Panc1 (cell line): ENCODE measurements at places on chromosomes 12 and 14. TPM values are rescaled to one million over a fixed set of nuclear protein-coding genes. Genes with fewer than 3 reads are reported as not detected.
A peak's percentile ranks its signal among the peaks of the same experiment; 100 is the strongest.

DNA sequence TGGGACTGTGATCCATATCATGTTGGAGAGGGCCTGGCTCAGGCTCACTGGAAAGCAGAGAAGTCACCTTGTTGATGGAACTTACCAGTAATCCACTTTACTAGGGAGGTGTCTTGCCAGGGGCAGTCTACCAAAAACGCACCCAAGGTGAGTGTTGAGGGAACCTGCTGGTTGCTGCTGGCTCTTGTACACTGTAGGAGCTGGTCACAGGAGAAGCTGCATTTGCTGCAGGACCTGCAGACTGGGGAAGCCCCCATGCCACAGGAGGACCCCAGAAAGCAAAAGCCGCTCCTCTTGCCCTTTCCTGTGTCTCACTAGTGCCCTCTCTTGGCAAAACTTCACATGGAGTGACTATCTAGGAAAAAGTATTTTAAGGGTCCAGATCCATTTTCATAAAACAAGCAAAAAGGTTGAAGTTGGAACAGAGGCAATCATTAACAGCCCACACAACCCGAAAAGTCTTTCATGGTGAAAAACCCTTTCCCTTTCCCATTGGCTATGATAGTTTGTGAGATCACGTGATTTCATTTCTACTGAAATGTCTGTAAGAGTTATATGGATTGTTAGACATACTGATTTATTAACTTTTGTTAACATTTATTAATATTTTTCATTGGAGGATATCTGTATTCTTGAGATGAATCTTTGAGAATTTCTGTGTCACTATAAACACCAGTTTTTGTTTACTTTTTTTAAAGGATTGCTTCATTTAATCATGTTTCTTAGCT lies 59.2 kb downstream of the RASSF8 start:
- DNase-seq, result peak; percentile 67

DNA sequence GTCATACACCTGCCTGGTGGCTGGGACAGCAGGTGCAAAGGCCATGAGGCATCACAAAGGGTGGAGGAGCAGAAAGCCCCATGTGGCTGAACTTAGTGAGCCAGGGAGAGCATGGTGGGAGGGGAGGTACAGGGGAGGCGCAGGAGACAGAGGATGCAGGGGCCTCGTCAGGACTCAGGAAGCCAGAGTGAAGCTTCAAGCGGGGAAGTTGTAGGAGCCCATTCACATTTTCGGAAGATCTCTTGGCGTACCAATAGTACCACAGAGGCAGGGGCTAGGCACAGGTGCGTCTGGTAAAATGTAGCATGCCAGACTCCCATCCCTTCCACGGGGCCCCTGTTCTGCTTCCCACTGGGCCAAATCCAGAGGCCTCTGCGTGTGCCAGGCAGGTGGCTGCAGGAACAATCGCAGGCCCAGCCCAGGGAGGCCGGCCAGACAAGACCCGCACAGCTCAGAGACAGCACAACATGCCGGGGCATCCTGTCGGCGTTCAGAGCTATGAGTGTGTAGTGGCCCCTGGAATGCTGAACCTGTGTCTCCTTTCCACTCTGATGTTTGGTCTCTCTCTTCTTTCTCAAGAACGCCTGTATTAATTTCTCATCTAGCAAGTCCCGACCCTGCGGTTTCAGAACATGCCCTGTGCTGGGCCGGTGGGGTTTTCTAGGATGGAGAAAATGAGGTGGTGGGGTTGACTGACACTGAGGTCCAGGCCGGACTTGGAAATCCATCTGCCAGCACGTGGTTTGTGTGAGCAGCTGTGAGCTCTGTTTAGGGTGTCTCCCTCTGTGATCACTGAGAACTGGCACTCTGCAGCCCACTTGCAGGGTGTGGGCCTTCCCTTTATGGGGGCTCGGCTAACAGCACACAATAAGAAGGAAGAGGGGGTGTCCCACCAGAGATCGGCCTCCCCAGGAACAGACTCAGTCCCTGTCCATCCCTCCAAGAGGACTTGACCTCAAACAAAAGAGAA lies 5.5 kb upstream of the TMEM132D start:
- no peak for DNase-seq

DNA sequence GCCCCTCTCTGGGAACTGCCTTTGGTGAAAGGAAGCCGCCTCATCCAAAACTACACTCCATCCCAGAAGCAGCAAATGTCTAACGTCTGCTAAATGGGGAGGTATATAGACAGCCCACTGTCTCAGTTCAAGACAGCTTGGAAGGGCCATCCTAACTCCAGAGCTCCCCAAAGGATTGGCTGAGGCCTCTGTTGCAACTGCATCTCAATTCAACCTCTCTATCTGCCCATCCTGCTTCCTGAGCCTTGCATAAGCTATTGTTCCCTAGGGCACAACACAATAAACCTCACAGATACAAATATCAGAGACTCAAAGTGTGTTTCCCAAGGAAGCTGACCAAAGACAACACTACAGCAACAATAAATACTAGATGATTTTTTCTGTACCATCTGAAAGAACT lies 495.2 kb upstream of the SOX5 start:
- DNase-seq, result no peak

DNA sequence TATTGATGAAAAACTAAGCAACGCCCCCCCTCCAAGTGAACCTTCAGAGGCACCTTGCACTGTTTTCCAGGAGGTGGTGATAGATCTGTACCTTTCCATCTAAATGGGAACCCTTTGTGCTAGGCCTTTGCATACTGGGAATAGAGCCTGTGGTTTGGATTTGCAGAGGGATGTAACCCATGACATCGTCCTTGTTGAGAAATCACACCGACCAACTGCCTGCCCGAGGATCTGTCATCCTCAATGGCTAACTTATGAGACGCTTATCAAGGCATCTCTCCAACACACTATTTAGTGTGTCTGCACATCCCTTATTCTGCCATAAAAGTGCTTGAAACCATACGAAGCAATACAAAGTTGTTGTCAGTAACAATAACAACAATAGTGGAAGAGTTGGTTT lies 22.9 kb downstream of the NTN4 start:
- no peak for DNase-seq

Gene ZNF26
- total RNA-seq, result 22.1 TPM

Gene PHC1
- total RNA-seq, result 15.6 TPM
